Activated CD4-positive, alpha-beta T cell treated with anti-CD3 and anti-CD28 coated beads for 36 hours (primary cell): ENCODE measurements at places on chromosomes 5 and 9. TPM values are rescaled to one million over a fixed set of nuclear protein-coding genes. Genes with fewer than 3 reads are reported as not detected.

Gene C9orf153
- 0.25 TPM for total RNA-seq

Gene RAD1
- 43.0 TPM for total RNA-seq

Gene PCDHGA3
- not detected for total RNA-seq

Gene ASPN
- total RNA-seq, result not detected

Gene GALNT12
- 12.7 TPM for total RNA-seq

- H3K4me3 ChIP-seq, result no peak overlapping the region
- H3K4me1 ChIP-seq, result peaks cover 65% of the 10 kb centered on the region
- no peak for DNase-seq
- H3K27me3 ChIP-seq, result no peaks in the 10 kb centered on the region
- H3K36me3 ChIP-seq, result peaks cover 57% of the 10 kb centered on the region
Observed at GRCh38 chr5:140550147-140551079, 3.0 kb downstream of the EIF4EBP3 start.

GRCh38 chr5:1933364-1934055 is 50.8 kb upstream of the IRX4 start:
- DNase-seq, result no peak
- no peak overlapping the region for H3K4me3 ChIP-seq
- peaks cover 26% of the 10 kb centered on the region for H3K27me3 ChIP-seq
- H3K4me1 ChIP-seq, result no peaks in the 10 kb centered on the region
- no peaks in the 10 kb centered on the region for H3K36me3 ChIP-seq

DNA sequence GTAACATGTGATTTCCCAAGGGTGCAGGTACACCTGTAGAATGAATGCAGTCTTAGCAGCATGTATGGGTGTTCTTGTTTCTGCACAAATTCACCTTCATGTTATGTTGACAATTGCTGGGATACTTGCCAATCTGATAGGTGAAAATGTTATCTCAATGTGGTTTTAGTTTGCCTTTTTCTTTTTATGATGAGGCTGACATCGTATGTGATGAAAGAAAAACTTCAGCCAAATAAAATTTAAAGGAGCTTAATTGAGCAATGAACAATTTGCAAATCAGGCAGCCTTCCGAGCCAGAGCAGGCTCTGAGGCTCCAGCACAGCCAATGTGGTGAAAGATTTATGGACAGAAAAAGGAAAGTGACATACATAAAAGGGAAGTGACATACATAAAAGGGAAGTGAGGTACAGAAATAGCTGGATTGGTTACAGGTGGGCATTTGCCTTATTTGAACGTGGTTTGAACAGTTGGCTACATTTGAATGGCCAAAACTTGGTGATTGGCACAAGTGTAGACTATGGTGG is 10.5 kb downstream of the TAL2 start:
- DNase-seq, result no peak
- H3K4me3 ChIP-seq, result no peak overlapping the region
- no peaks in the 10 kb centered on the region for H3K36me3 ChIP-seq
- H3K4me1 ChIP-seq, result no peaks in the 10 kb centered on the region
- H3K27me3 ChIP-seq, result peaks cover 2% of the 10 kb centered on the region
- no peak overlapping the region for H3K27ac ChIP-seq

GRCh38 chr9:20048985-20049384 is 260.1 kb upstream of the SLC24A2 start:
- H3K36me3 ChIP-seq, result no peaks in the 10 kb centered on the region
- H3K27ac ChIP-seq, result no peak overlapping the region
- no peak for DNase-seq
- peaks cover 6% of the 10 kb centered on the region for H3K4me1 ChIP-seq
- no peak overlapping the region for H3K4me3 ChIP-seq

DNA sequence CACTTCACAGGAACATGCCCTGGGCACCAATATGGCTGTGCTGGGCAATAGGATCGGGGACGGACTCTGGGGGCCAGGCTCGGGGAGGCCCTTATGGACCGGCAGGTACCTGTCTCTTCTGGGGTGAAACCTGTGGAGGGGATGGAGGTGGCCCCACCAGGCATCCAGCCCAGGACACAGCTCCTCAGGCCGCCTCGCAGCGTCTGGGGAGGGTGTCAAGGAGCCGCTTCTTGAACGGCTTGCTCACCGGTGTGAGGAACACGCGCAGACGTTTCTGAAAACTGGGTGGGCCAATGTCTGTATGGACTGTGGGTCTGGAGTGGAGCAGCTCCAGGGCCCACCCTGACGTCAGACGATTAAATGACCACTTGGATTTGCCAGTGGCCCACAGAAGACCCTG is 45.8 kb downstream of the PLEKHG4B start:
- no peak overlapping the region for H3K27ac ChIP-seq
- no peaks in the 10 kb centered on the region for H3K36me3 ChIP-seq
- peaks cover 5% of the 10 kb centered on the region for H3K27me3 ChIP-seq
- no peaks in the 10 kb centered on the region for H3K4me1 ChIP-seq

- H3K27me3 ChIP-seq, result peaks cover 6% of the 10 kb centered on the region
- H3K4me3 ChIP-seq, result no peak overlapping the region
- peaks cover 3% of the 10 kb centered on the region for H3K4me1 ChIP-seq
- H3K27ac ChIP-seq, result no peak overlapping the region
- no peak for DNase-seq
Observed at GRCh38 chr5:170355601-170356098, 33.5 kb downstream of the KCNMB1 start.

DNA sequence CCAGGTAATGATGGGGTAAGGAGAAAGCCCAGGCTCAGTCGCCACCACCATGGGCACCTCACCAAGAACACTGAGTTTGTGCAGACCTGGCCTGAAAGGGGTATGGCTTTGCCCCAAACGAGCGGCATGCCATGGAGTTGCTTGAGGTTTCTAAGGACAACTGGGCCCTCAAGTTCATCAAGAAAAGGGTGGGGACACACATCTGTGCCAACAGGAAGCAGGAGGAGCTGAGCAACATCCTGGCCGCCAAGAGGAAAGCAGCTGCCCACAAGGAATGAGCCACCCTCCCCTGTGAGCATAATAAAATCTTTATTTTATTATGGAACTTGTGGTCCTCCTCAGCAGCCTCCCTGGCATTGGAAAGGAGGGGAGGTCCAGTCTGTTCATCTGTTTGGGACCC is 23.8 kb downstream of the CD14 start:
- H3K4me1 ChIP-seq, result peaks cover 14% of the 10 kb centered on the region
- H3K27me3 ChIP-seq, result peaks cover 6% of the 10 kb centered on the region
- no peak for DNase-seq
